Uterus (tissue), 4 donors: ENCODE measurements at places on chromosomes 16 and 17. TPM values are rescaled to one million over a fixed set of nuclear protein-coding genes. Genes with fewer than 3 reads are reported as not detected.
A peak's percentile ranks its signal among the peaks of the same experiment; 100 is the strongest.

- H3K36me3 ChIP-seq, result no peaks in the 10 kb centered on the region
- DNase-seq, result no peak
- H3K27me3 ChIP-seq, result no peaks in the 10 kb centered on the region
- no peak overlapping the region for H3K27ac ChIP-seq
These were observed 10.3 kb downstream of the NDUFAF8 start for GRCh38 chr17:81249223-81250040.

DNA sequence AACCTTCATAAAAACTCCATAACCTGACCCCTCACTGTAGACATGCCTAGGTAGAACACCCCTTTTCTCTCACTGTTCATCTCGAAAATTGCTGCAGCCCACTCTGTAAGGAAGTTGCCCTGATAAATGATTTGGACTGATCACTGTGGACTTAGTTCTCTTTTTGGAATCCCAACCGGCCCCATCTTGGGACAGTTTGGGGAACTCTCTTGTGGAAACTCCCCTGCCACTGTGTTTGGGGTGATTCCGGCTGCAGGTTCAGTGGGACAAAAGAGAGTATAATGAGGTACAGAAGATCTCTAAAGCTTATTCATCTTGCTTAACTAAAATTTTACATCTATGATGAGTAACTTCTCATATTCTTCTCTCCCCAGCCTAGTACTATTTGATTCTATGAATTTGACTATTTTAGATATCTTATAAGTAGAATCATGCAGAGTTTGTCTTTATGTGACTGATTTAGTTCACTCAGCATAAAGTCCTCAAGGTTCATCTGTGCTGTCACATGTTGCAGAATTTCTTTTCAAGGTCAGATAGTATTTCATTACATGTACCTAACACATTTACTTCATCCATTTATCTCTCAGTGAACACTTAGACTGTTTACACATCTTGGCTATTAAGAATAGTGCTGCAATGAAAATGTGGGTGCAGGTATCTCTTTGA lies 84.9 kb downstream of the ABCA8 start:
- no peaks in the 10 kb centered on the region for H3K4me1 ChIP-seq
- no peaks in the 10 kb centered on the region for H3K36me3 ChIP-seq
- DNase-seq, result no peak
- H3K4me3 ChIP-seq, result no peak overlapping the region
- no peak overlapping the region for H3K27ac ChIP-seq

DNA sequence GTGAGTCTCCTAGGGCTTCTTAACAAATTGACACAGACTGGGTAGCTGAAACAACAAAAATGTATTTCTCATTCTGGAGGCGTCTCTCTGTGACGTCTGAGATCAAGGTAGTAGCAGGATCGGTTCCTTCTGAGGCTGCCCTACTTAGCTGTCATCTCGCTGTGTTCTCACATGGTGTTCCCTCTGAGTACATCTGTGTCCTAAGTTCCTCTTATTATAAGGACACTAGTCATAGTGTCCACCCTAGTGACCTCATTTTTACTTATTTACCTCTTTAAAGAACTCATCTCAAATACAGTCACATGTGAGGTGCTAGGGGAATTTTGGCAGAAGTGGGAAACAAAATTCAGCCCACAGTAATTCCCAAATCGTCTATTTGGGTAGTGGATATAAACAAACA lies 529.1 kb downstream of the NPIPA7 start:
- no peaks in the 10 kb centered on the region for H3K4me1 ChIP-seq
- DNase-seq, result no peak
- H3K27me3 ChIP-seq, result no peaks in the 10 kb centered on the region
- H3K27ac ChIP-seq, result no peak overlapping the region
- no peak overlapping the region for H3K4me3 ChIP-seq

DNA sequence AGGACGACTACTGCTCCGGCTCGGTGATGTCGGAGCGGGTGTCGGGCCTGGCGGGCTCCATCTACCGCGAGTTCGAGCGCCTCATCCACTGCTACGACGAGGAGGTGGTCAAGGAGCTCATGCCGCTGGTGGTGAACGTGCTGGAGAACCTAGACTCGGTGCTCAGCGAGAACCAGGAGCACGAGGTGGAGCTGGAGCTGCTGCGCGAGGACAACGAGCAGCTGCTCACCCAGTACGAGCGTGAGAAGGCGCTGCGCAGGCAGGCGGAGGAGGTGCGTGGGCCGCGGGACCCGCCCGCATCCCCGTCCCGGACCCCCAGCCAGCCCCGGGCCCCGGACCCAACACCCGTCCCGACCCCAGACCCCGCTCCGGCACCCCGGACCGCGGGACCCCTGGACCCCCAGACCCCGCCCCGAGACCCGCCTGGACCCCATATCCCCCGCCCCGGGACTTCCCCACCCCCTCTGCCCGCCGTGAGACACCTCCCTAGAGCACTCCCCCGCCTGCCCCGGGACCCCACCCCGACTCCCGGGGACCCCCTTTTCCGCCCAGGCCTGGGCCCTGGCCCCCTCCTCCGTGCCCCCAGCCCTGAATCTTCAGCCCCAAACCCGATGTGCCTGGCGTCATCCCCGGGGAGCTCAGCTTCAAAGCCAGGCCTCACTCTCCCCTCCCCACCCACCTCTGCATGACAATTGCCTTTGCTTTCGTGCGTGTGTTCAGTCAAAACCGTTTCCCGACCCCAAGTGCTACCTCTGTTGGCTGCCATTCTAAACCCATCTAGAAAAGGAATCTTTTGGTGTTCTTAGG lies 594 bp downstream of the MAPK8IP3 start:
- peak overlapping the region; percentile 81 for H3K27ac ChIP-seq
- no peaks in the 10 kb centered on the region for H3K4me1 ChIP-seq
- DNase-seq, result no peak
- H3K4me3 ChIP-seq, result peak overlapping the region; percentile 83
- no peaks in the 10 kb centered on the region for H3K36me3 ChIP-seq

DNA sequence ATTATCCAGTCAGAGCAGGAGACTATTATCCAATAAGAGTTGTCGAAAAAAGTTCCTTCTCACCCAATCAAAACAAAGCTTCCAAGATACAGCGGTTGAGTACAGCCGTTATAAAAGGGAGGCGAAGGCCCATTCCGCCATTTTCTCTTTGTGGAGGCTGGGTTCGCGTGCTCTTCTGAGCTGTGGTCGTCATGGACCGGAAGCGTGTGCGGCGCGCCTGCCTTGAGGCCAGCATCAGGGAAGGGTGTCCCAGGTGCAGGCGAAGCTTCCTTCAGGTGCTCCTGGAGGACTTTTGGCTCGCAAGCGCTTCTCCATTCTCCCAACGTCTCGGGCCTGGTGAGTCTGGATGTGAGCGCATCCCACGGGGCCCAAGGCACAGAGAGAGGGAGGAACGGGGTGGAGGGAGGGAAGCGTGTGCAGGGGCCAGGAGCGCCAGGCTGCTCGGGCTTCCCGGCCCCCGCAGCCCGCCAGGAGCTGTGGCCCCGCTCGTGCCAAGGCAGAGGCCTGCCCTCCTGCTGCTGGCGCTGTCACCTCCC lies 99.2 kb downstream of the GOSR1 start:
- no peak overlapping the region for H3K4me3 ChIP-seq
- H3K36me3 ChIP-seq, result no peaks in the 10 kb centered on the region
- no peak for DNase-seq
- no peaks in the 10 kb centered on the region for H3K4me1 ChIP-seq
- H3K27ac ChIP-seq, result no peak overlapping the region
- no peaks in the 10 kb centered on the region for H3K27me3 ChIP-seq

- no peak overlapping the region for H3K27ac ChIP-seq
- no peaks in the 10 kb centered on the region for H3K36me3 ChIP-seq
- no peaks in the 10 kb centered on the region for H3K4me1 ChIP-seq
- H3K4me3 ChIP-seq, result no peak overlapping the region
- H3K27me3 ChIP-seq, result no peaks in the 10 kb centered on the region
These were observed 27.9 kb downstream of the SMG6 start for GRCh38 chr17:2275722-2276121.

- no peaks in the 10 kb centered on the region for H3K27me3 ChIP-seq
- no peak for DNase-seq
- no peaks in the 10 kb centered on the region for H3K4me1 ChIP-seq
- no peak overlapping the region for H3K27ac ChIP-seq
- no peaks in the 10 kb centered on the region for H3K36me3 ChIP-seq
These were observed 315.4 kb downstream of the MAP2K6 start for GRCh38 chr17:69729944-69730343.

GRCh38 chr17:71613996-71614395 lies 506.8 kb upstream of the SOX9 start:
- DNase-seq, result no peak
- H3K36me3 ChIP-seq, result no peaks in the 10 kb centered on the region
- H3K4me1 ChIP-seq, result no peaks in the 10 kb centered on the region
- H3K27ac ChIP-seq, result no peak overlapping the region

DNA sequence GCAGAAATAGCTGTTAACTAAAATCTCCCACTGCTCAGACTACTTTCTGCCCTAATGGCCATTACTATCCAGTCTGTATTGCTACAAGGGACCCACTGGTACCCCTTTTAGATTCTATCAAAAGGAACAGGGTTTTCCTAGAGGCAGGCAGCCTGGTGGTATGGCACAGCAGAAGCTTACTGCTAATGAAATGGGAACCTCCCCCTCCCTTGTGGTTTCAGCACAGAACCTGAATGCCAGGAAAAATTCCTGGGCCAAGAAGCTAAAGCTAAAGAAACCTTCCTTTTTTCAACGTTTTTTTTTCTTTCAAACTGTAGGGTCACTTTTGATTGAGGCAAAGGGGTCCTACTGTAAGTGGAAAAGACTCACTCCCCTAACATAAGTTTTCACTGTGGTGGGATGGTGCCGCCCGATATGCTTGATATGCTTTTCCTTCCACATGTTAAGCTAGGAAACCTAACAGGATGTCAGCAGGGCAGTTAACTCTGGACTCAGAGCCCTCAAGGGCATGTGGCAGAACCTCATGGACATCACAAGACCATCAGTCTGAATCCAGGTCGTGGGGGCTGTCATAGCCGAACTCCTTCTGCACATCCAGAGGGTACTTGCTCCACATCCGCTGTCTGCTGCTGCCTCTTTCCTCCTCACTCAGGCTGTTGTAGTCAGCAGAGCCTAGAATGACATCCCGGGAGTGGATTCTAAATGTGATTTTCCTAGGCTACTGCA lies 9.8 kb downstream of the SLC7A6OS start:
- H3K4me3 ChIP-seq, result no peak overlapping the region
- no peaks in the 10 kb centered on the region for H3K36me3 ChIP-seq
- DNase-seq, result no peak
- H3K27me3 ChIP-seq, result no peaks in the 10 kb centered on the region
- H3K27ac ChIP-seq, result no peak overlapping the region

GRCh38 chr17:31390748-31391495 lies 553 bp upstream of the RAB11FIP4 start:
- no peaks in the 10 kb centered on the region for H3K27me3 ChIP-seq
- no peak overlapping the region for H3K27ac ChIP-seq
- DNase-seq, result no peak
- no peaks in the 10 kb centered on the region for H3K4me1 ChIP-seq
- peak overlapping the region; percentile 34 for H3K4me3 ChIP-seq

- no peak for DNase-seq
- no peak overlapping the region for H3K27ac ChIP-seq
- H3K27me3 ChIP-seq, result no peaks in the 10 kb centered on the region
- H3K36me3 ChIP-seq, result no peaks in the 10 kb centered on the region
- H3K4me1 ChIP-seq, result peaks cover 3% of the 10 kb centered on the region
- H3K4me3 ChIP-seq, result no peak overlapping the region
These were observed 4.0 kb downstream of the TGFB1I1 start for GRCh38 chr16:31475946-31476302.

DNA sequence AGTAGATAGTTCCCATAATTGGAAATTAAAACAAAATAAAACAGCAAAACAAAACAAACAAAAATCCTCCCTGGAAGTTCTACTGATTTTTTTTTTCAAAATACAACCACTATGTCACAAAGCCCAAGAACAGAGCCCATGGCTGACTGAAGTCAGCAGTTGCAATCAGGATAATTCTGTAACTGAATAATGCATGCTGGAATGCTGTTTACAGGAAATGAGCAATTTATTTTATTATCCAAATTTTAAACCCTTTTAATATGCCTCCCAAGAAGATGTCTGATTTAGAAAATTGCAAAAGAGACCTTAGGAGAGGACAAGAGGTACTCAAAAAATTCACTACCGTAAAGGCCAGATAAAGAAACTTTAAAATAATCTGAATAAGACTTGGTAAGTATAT lies 578.2 kb downstream of the TOX3 start:
- DNase-seq, result no peak
- H3K36me3 ChIP-seq, result no peaks in the 10 kb centered on the region
- H3K4me1 ChIP-seq, result no peaks in the 10 kb centered on the region
- no peak overlapping the region for H3K4me3 ChIP-seq
- peak overlapping the region; percentile 3 for H3K27ac ChIP-seq

GRCh38 chr17:63848834-63849689 lies 6.6 kb upstream of the SMARCD2 start:
- H3K27me3 ChIP-seq, result no peaks in the 10 kb centered on the region
- DNase-seq, result peak; percentile 84
- H3K4me3 ChIP-seq, result peak overlapping the region; percentile 27
- no peaks in the 10 kb centered on the region for H3K36me3 ChIP-seq
- H3K27ac ChIP-seq, result peak overlapping the region; percentile 19

- peak within 1 kb of the TSS; percentile 79 for H3K27ac ChIP-seq
- peak; percentile 87 for DNase-seq
- H3K4me3 ChIP-seq, result peak within 1 kb of the TSS; percentile 91
- no peaks in the 10 kb centered on the region for H3K4me1 ChIP-seq
- H3K27me3 ChIP-seq, result no peaks in the 10 kb centered on the region
These were observed at the start of gene DBF4B for GRCh38 chr17:44708401-44709263. Gene DBF4B (plus strand): TSS chr17:44708665. CDS start chr17:44708821, 156 bp downstream.

GRCh38 chr16:80948886-80949493 lies 57.7 kb downstream of the CMC2 start:
- no peaks in the 10 kb centered on the region for H3K36me3 ChIP-seq
- no peak overlapping the region for H3K4me3 ChIP-seq
- no peaks in the 10 kb centered on the region for H3K4me1 ChIP-seq
- H3K27ac ChIP-seq, result no peak overlapping the region
- DNase-seq, result no peak

DNA sequence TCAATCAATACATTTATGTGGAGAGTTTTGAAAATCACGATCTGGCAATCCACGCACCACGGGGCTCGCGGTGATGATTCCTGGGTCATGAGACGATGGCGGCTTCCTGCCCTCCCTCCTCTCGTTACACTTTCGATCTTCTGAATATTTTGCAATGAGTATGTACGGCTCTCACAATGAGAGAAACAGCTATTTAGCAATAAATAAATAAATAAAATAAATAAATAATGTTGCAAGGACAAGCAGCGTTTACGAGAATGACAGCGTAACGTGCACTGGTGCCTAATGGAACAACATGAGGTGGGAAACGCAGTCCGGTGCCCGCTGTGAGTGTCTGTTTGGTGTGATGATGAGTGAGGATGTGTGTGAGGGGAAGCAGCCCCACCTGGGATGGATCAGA lies 46.7 kb upstream of the JPH3 start:
- DNase-seq, result no peak
- H3K27me3 ChIP-seq, result no peaks in the 10 kb centered on the region
- no peaks in the 10 kb centered on the region for H3K36me3 ChIP-seq
- H3K4me3 ChIP-seq, result no peak overlapping the region
- H3K27ac ChIP-seq, result no peak overlapping the region
- H3K4me1 ChIP-seq, result no peaks in the 10 kb centered on the region

- H3K27me3 ChIP-seq, result no peaks in the 10 kb centered on the region
- H3K4me1 ChIP-seq, result no peaks in the 10 kb centered on the region
- no peak overlapping the region for H3K27ac ChIP-seq
These were observed 2.6 kb downstream of the CDK5RAP3 start for GRCh38 chr17:47973541-47973940.

- H3K27ac ChIP-seq, result no peak overlapping the region
- no peaks in the 10 kb centered on the region for H3K36me3 ChIP-seq
- no peaks in the 10 kb centered on the region for H3K27me3 ChIP-seq
These were observed 89.9 kb downstream of the CYLD start for GRCh38 chr16:50831751-50832150.

EPN3 gene
- not detected for total RNA-seq

CSH1 gene
- not detected for total RNA-seq

G6PC3 gene
- 26.3 TPM for total RNA-seq

PITPNM3 gene
- total RNA-seq, result 0.59 TPM

ACADVL gene
- total RNA-seq, result 800 TPM
